ENCODE measurements at places on chromosomes 16 and 17.

- DNase-seq = no peak
These were observed 27.8 kb upstream of the CDR2 start for GRCh38 chr16:22402191-22402590.

DNA sequence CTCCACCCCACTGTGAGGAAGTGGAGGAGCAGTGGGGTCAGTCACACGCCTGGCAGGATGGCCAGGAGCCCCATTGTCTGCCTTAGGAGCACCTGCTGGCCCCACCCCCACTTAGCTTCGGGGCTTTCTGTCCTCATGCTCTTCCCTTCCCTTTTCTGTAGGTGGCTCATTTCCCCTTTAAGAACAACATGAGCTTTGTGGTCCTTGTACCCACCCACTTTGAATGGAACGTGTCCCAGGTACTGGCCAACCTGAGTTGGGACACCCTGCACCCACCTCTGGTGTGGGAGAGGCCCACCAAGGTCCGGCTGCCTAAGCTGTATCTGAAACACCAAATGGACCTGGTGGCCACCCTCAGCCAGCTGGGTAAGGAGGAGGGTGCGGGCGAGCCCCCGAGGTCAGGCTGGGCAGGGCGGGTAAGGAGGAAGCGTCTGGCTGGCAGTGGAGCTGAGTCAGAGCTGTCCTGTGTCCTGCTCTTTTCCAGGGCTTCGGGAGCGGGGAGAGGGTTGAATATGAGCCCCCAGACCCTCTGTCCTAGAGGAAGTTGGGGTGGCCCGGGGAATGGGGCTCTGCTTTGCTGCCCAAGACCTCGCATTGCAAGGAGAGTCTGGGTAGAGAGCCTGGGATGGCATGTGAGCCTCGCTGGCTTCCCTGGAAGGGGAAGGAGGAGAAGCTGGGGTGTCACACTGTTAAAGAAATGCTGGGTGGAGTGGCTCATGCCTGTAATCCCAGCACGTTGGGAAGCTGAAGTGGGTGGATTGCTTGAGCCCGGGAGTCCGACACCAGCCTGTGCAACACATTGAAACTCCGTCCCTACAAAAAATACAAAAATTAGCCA, 9.2 kb upstream of the SERPINF1 start:
- peak; percentile 11 for DNase-seq

GRCh38 chr16:73054813-73055482, 7.0 kb upstream of the ZFHX3 start:
- peak; percentile 70 for DNase-seq

DNA sequence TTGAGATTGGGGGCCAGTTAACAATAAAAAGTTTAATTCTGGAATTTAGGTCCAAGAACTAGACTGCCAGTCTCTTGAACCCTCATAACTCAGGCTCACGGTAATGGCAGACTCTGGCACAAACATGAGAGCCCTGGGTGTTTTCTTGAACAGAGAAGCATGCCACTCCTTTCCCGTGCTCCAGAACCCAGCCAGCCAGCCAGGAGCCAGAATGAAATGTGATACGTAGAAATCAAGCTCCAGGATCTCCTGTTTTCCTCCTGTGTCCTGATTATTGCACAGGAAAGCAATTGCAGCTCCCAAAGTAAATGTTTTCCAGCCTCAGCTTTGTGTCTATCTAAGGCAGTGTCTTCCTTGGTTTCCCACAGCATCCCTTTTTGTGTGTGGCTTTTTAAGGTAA, 46.2 kb upstream of the NOL11 start:
- peak; percentile 82 for DNase-seq

DNA sequence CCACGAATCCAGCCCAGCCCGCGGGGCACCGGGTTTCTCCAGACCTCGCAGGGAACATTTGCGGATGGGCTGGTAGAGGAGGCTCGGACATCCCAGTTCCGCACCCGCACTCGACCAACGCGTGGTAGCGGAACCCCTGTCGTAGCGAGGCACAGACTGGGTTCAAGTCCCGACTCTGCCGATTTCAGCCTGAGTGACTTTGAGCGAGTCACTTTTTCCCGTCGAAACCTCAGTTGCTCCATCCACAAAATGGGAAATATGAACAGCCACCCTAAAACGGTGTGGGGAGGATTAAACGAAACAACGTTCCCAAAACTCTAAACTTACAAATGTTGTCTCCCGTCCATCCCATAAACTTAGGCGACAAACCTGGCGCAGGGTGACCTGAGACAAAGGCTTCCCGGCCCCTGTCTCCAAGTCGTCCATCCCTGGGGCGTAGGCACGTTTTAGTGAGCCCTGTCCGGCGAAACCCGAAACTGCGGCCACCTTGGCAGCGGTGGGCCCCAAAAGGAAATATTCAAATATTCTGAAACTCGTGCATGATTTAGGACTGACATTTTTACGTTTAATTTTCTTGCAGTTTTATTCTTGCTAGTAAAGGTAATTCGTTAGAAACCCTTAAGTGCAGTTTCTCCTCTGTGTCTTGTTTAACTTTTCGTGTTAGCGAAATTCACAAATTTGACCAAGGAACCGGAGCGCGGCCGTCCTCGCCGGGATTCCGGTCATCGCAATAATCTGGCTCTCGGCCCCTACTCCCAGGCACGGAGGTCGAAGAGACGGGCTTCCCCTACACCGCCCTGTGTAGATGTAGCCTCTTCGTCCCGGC, 1.9 kb upstream of the MLLT6 start:
- no peak for DNase-seq

GRCh38 chr16:31453255-31454204, 5.8 kb upstream of the ARMC5 start:
- DNase-seq = peak; percentile 21

Data from NCI-H2029 (cell line).